ENCODE measurements at places on chromosomes 7 and 10.

DNA sequence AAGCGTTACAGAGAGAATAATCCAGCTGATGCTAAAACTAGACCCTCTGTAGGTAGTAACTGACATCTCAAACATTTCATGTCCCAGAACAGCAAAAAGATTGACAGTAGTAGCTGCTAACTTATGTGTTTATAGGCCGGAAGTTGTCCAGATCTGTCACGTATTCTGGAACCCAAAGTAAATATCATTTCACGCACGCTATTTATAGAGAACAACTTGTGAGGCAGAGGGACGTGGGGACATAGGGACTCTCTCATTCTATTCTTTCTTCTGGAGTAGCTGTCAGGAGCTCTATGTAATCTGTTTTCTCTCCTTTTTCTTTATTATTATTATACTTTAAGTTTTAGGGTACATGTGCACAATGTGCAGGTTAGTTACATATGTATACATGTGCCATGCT is 22.3 kb downstream of the AGK start:
- no peak for DNase-seq

- no peak for DNase-seq
Observed at GRCh38 chr7:101352920-101353308, 9.8 kb upstream of the COL26A1 start.

DNA sequence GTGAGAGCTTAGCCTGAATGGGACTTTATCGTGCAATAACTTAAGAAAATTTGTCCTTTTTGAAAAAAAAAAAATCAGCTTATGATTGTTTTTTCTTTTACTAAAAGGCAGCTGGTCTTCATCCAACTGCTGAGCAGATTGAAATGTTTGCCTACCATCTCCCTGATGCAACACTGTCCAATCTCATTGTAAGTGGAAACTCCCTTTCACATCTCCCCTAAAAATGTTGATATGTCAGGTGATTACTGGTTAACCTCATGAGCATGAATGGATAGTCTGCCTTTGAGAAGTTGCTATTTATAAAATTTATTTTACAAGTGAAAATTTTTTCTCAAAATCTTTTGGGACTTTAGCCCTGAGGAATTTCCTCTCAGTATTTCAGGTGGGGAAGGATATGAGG is 17.8 kb upstream of the HKDC1 start:
- no peak for DNase-seq

- no peak for DNase-seq
Observed at GRCh38 chr7:54967377-54967776, 51.4 kb upstream of the EGFR start.

- DNase-seq: no peak
Observed at GRCh38 chr7:78510580-78511188, 712.1 kb downstream of the PHTF2 start.

DNA sequence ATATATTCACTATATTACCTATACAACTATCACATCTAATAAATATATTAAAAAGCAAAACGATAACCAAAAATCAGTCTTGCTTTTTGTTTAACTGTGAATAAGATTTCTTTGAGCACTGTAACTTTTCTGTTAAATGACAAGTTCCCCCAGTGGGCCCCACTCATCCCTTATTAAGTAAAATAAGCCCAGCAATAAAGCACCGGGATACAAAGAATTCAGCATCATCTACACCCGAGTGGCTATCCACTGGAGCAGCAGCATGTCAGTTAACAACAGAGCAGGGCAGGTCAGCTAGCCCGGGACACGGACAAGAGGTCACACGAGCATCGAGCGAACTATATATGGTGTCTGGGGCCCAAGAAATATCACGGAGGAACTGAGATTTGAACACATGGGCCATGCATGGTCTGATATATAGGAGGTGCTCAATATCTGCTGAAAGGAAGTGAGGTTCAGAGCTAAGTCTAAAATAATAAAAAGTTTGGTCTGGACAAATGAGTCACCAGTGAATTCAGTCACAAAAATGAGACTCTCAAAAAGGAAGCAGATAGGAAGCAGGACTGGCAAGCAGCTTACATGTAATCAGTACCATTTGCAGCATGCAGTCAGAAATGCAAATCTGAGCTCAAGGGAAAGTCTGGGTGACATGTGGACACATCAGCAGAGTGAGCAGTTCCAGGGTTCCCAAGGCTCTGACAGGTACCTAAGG is 4.1 kb downstream of the ERCC6 start:
- no peak for DNase-seq

DNA sequence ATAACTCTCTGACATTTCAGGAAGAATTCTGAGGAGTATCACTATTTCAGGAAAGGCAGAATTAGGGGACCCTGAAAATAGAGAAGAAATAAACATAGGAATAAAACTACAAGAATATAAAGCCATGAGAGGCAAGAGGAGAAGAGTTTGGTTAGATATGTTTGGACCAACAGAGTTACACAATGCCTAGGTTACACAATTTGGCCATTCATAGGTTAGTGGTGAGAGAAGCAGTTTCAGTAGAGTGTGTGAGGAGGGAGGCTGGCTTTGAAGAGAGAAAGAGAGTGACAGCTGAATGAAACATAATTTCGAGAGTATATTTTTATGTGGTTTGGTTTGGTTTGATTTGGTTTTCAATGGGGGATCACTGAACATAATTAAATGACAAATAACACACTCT is 783.2 kb upstream of the LRRN3 start:
- DNase-seq: no peak

GRCh38 chr7:159177284-159177953 is 32.8 kb upstream of the VIPR2 start:
- DNase-seq: no peak

GRCh38 chr10:129900825-129901224 is 63.2 kb downstream of the EBF3 start:
- DNase-seq: no peak

- DNase-seq: no peak
Observed at GRCh38 chr7:15862016-15862780, 175.7 kb upstream of the MEOX2 start.

- DNase-seq: no peak
Observed at GRCh38 chr10:127012769-127013152, 107.5 kb downstream of the DOCK1 start.

- DNase-seq: no peak
Observed at GRCh38 chr7:21543528-21544302, 876 bp downstream of the DNAH11 start.

GRCh38 chr7:29484280-29484679 is 79.4 kb upstream of the PRR15 start:
- no peak for DNase-seq

- no peak for DNase-seq
Observed at GRCh38 chr7:157400171-157400860, 63.5 kb downstream of the DNAJB6 start.

- DNase-seq: no peak
Observed at GRCh38 chr10:24501056-24501711, 222.5 kb downstream of the ARHGAP21 start.

- no peak for DNase-seq
Observed at GRCh38 chr7:123433665-123434064, 100.7 kb downstream of the IQUB start.

- no peak for DNase-seq
Observed at GRCh38 chr7:130959743-130960207, 225.8 kb upstream of the KLF14 start.

- DNase-seq: no peak
Observed at GRCh38 chr7:137110091-137110509, 233.4 kb downstream of the PTN start.
